Peyer's patch (tissue), 4 donors: ENCODE measurements at places on chromosomes 12 and 14. TPM values are rescaled to one million over a fixed set of nuclear protein-coding genes. Genes with fewer than 3 reads are reported as not detected.

DNA sequence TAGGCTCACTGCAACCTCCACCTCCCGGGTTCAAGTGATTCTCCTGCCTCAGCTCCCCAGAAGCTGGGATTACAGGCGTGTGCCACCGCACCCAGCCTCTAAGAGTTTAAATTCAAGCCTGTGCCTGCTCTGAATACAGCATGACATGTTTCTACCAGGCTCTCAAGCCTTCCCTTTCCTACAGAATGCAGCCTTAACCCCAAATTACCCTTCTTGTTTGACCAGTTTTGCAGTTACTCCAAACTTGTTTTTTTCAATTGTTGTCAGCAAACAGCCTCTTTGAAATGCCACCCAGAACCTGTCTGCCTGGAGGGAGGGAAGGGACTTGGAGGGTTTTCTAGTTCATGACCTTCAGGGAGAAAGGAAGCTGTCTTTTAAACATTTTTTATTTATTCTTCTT, 15.4 kb downstream of the GLTP start:
- no peak for DNase-seq
- no peaks in the 10 kb centered on the region for H3K27me3 ChIP-seq
- no peak overlapping the region for H3K4me3 ChIP-seq
- H3K4me1 ChIP-seq, result no peaks in the 10 kb centered on the region

DNA sequence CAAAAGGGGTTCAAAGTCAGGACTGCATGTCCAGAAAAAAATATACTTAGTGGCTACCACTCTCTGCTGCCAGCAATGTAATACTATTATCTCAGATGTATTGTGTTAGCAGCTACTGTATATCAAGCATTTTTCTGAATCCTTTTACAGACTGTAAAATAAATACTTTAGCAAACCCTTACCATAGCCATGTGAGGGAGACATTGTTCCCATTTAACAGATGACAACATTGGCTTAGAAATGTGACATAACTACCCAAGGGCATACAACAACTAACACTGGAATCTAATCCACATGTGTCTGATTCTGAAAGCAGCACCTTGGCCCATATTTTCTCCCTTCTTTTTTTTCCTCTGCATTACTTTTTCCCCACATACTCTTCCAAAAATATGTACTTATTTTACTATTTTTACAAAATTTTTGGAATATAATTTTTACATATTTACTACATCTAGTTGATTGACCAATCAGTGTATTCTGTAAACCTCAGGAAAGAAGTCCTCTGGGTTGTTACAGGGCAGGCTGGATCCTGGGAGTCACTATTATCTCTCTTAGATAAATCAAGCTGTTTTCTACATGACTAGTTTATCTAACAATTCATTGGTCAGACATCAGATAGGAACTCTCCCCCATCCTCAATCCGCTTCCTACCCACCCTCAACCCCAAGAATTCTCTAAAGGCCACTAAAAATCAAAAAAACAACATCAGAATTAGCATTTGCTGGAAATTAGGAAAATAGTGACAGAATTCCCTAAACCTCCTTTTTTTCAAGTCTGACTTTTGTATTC, 154.1 kb downstream of the BTG1 start:
- no peaks in the 10 kb centered on the region for H3K27me3 ChIP-seq
- H3K4me3 ChIP-seq, result no peak overlapping the region
- H3K4me1 ChIP-seq, result no peaks in the 10 kb centered on the region
- no peak for DNase-seq
- H3K27ac ChIP-seq, result no peak overlapping the region

GRCh38 chr12:116603546-116604177, 44.5 kb downstream of the MAP1LC3B2 start:
- no peaks in the 10 kb centered on the region for H3K36me3 ChIP-seq
- H3K4me1 ChIP-seq, result no peaks in the 10 kb centered on the region
- no peak for DNase-seq
- no peaks in the 10 kb centered on the region for H3K27me3 ChIP-seq

DNA sequence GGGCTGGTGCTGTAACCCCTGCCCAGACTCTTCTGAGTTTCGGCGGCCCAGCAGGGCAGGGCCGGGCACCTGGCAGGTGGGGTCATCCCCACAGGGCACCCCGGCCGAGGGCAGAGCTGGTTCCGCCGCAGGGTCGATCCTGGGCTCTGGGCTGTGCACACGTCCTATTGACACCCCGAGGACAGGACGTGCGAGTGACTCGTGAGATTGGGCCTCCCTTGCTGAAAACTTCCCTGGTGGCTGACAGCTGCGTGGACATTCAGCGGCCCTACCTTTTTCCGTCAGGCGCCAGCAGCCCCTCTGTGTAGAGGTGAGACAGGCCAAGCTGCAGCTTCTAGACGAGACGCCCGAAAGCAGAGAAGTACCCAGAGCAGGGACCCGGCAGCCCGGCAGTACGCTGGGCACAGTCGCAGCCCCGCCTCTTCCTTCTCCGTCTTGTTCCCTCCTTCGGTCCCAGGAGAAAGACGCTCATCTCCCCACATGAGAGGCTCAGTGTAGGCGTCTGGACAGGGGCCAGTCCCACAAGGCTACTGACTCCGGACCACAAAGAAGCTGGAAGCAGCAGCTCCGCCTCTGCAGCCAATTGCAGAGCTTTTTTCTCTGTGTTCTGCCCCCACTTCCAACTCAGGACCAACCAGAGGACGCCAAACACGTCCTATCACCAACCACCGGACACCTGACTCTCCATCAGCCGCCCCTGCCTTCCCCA, at the start of gene LRCOL1:
Gene LRCOL1, minus strand, starts transcription at position 532 of the 709 bp plus-strand sequence. CDS start 4,331 bp downstream, outside the sequence.
- no peaks in the 10 kb centered on the region for H3K27me3 ChIP-seq
- no peak within 1 kb of the TSS for H3K4me3 ChIP-seq
- H3K36me3 ChIP-seq, result no peaks in the 10 kb centered on the region
- DNase-seq, result no peak
- no peak within 1 kb of the TSS for H3K27ac ChIP-seq
- H3K4me1 ChIP-seq, result no peaks in the 10 kb centered on the region

GRCh38 chr14:104382361-104383087, 197.0 kb upstream of the C14orf180 start:
- no peak overlapping the region for H3K4me3 ChIP-seq
- H3K27ac ChIP-seq, result no peak overlapping the region
- no peaks in the 10 kb centered on the region for H3K27me3 ChIP-seq
- H3K36me3 ChIP-seq, result no peaks in the 10 kb centered on the region
- no peaks in the 10 kb centered on the region for H3K4me1 ChIP-seq

- H3K36me3 ChIP-seq, result no peaks in the 10 kb centered on the region
- no peak for DNase-seq
- no peaks in the 10 kb centered on the region for H3K27me3 ChIP-seq
Observed at GRCh38 chr14:46989566-46989965, 338.0 kb upstream of the RPL10L start.

- no peak overlapping the region for H3K27ac ChIP-seq
- peaks cover 16% of the 10 kb centered on the region for H3K4me1 ChIP-seq
- no peak for DNase-seq
- no peaks in the 10 kb centered on the region for H3K27me3 ChIP-seq
- no peak overlapping the region for H3K4me3 ChIP-seq
- H3K36me3 ChIP-seq, result no peaks in the 10 kb centered on the region
Observed at GRCh38 chr14:105311838-105312237, 2.7 kb upstream of the PACS2 start.

GRCh38 chr12:16086462-16086861, 175.3 kb downstream of the DERA start:
- no peak overlapping the region for H3K27ac ChIP-seq
- H3K4me3 ChIP-seq, result no peak overlapping the region
- no peaks in the 10 kb centered on the region for H3K27me3 ChIP-seq
- no peaks in the 10 kb centered on the region for H3K36me3 ChIP-seq
- no peaks in the 10 kb centered on the region for H3K4me1 ChIP-seq
- no peak for DNase-seq

DNA sequence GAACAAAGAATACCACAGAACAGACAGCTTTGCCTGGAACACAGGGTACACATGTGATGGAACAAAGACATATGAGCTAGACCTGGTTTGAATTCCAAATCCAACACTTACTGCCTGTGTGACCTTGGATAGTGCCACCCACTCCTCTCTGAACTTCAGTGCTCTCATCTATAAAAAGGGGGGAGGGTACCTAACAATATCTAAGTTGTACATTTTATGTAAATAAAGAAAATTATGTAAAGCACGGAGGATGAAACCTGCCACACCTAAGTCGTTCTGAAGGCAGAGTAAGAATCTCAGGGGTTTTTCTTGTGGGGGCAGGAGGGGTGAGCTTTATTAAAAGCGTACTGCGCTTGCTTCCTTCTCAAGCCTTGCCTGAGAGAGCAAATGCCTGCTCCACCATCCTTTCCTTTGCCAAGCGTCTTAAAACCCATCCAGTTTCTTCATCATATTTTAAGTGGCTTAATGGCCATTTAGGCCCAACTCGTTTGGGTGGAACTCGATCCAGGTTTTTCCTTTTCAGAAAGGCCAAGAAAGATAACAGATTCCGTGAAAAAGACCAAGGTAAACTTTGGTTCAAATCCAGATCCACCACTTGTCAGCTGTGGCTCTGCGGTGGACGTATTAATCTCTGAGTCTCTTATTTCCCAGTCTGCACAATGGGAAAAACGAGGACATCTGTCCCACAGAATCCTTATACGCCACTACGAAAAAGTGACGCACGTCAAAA, 946 bp downstream of the DDX24 start:
- H3K36me3 ChIP-seq, result peaks cover 18% of the 10 kb centered on the region
- peaks cover 42% of the 10 kb centered on the region for H3K4me1 ChIP-seq
- peak overlapping the region; percentile 96 for H3K27ac ChIP-seq
- DNase-seq, result no peak

- H3K4me3 ChIP-seq, result no peak overlapping the region
- H3K27ac ChIP-seq, result no peak overlapping the region
- H3K36me3 ChIP-seq, result no peaks in the 10 kb centered on the region
- peak; percentile 54 for DNase-seq
- H3K27me3 ChIP-seq, result no peaks in the 10 kb centered on the region
Observed at GRCh38 chr14:34374998-34375740, 86.9 kb downstream of the SPTSSA start.

DNA sequence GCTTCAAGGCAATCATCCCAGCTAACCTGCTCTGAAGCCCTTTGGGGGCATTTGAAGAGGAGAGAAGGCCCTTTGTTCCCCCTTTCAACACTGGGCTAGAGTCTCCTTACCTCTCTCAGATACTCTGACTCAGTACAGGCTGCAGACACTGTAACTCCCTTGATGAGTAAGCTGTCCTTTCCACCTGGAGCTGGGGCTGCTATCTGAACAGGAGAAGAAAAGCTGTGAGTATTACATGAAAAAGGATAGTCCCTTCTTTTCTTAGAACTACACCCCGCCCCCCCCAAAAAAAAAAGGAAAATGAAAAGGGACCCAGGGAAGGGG, 186.6 kb upstream of the PLEKHG7 start:
- H3K4me1 ChIP-seq, result no peaks in the 10 kb centered on the region
- H3K27ac ChIP-seq, result no peak overlapping the region
- no peak for DNase-seq
- no peak overlapping the region for H3K4me3 ChIP-seq
- no peaks in the 10 kb centered on the region for H3K36me3 ChIP-seq

GRCh38 chr12:22951206-22951605, 326.2 kb downstream of the ETNK1 start:
- no peaks in the 10 kb centered on the region for H3K4me1 ChIP-seq
- H3K36me3 ChIP-seq, result no peaks in the 10 kb centered on the region
- H3K4me3 ChIP-seq, result no peak overlapping the region
- H3K27ac ChIP-seq, result no peak overlapping the region

DNA sequence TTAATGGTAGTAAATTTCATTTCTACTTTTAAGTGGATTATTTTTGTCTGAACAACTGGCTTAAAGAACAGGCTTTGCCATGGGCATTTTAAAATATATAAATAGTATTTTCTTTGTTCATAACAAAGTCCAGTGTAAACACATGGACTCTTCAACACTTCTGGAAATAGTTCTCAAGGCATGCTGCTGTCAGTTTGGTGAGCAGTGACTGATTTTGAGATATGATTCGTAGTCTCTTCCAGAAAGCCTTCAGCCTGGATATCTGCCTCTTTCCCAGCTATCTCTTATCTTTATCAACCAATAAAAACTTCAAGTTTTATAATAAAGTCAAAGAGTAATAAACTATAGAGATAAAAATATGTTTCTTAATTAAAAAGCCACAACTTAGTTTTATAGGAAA, 110.7 kb downstream of the NAV3 start:
- H3K36me3 ChIP-seq, result no peaks in the 10 kb centered on the region
- no peak overlapping the region for H3K4me3 ChIP-seq
- no peaks in the 10 kb centered on the region for H3K27me3 ChIP-seq
- no peak for DNase-seq

DNA sequence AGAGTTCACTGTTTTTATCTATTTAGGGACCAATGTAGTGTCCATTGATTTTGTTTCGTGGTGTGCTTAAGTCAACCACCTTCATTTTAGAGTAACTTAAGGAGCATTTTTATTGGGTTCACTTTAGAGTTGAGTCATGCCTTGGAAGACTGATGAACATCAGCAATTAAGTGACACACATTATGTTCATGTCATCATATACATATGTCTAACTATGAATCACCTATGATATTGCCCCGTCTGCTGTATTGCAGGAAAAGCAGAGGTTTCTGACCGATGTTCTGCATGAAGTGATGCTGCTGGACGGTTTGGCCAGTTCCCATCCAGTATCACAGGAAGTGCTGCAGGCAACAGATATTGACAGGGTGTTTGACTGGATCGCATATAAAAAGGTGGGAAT, 227.1 kb downstream of the TRHDE start:
- H3K27ac ChIP-seq, result no peak overlapping the region
- no peak overlapping the region for H3K4me3 ChIP-seq
- H3K4me1 ChIP-seq, result no peaks in the 10 kb centered on the region
- DNase-seq, result no peak

DNA sequence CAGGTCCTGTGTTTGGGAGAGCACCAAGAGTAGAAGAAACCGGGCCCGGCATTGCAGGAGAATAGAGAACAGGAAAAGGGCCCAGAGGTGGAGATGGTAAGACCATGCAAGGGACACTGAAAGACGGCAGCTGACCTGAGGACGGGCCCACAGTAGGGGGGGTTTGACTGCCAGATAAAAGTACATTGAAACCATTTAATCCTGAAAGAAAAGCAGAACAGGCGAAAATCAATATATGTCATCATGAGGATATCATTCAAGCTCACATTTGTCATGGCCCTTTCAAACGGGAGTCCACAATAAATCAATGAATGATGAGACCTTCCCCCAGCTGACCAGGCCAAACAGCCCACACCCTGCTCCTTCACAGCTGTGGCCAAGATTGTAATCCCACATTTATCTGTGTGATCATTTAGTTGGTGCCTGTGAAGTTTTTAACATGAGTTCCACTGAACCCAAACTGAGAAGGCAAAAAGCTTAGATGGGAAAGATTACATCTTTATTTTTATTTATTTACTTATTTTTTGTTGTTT, 39.5 kb downstream of the E2F7 start:
- H3K4me1 ChIP-seq, result no peaks in the 10 kb centered on the region
- no peaks in the 10 kb centered on the region for H3K27me3 ChIP-seq
- no peak for DNase-seq
- H3K4me3 ChIP-seq, result no peak overlapping the region
- no peaks in the 10 kb centered on the region for H3K36me3 ChIP-seq

Gene TRIM9
- total RNA-seq, result 0.47 TPM

Gene CLEC6A
- total RNA-seq, result not detected

Gene KCNK10
- total RNA-seq, result 9.9 TPM

Gene KRT72
- 4.5 TPM for total RNA-seq

Gene SIX6
- total RNA-seq, result not detected

Gene OR11H6
- total RNA-seq, result not detected

Gene EML1
- total RNA-seq, result 22.5 TPM

Gene MTA1
- 140 TPM for total RNA-seq
